Hepatic stellate cell (primary cell): ENCODE measurements at places on chromosomes 6 and 20.

- DNase-seq, result peak; percentile 4
These were observed 197.0 kb downstream of the SIM1 start for GRCh38 chr6:100267721-100268123.

DNA sequence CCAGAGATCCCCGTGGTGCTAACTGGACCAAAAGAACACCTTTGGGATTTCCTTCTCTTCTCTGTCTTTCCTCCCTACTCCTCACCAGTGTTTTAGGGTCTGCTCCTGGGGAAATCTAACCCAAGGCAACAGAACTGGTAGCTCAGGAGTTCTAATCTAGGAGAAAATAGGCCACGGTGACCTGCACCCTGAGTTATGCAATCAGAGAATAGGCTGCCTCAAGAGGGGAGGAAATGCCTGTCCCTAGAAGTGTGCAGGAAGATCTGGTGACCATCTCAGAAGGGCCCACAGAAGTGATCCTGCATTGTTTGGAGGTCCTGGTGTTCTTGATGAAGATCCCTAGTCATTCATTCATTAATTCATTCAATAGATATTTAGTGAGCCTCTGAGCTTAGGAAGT is 3.4 kb downstream of the ETV7 start:
- no peak for DNase-seq

DNA sequence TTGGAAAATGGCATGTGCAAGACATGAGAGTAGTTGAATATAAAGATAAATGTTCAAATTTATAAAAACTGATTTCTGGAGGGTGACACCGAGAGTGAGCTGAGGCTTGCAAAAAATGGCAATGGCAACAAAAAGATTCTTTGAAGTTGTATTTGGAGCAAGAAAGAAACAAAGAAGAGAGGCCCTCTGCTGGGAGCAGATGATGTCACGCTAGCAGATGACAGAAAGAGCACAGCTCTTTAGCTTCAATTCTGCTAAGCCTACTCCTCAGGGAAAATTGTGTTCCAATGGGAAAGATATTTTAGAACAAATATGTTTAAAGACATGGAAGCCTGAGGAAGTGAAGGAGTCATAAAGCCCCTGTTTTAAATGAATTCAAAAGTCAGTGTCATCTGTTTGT is 125.3 kb upstream of the NOX3 start:
- no peak for DNase-seq

- DNase-seq, result peak; percentile 2
These were observed 306.4 kb downstream of the CDKAL1 start for GRCh38 chr6:20840675-20841074.

GRCh38 chr20:2986466-2986865 is 57.0 kb upstream of the GNRH2 start:
- DNase-seq, result no peak

GRCh38 chr20:25580711-25581110 is 4.6 kb downstream of the NINL start:
- no peak for DNase-seq
